T-helper 17 cell (primary cell): ENCODE measurements at places on chromosomes 5 and 9.

DNA sequence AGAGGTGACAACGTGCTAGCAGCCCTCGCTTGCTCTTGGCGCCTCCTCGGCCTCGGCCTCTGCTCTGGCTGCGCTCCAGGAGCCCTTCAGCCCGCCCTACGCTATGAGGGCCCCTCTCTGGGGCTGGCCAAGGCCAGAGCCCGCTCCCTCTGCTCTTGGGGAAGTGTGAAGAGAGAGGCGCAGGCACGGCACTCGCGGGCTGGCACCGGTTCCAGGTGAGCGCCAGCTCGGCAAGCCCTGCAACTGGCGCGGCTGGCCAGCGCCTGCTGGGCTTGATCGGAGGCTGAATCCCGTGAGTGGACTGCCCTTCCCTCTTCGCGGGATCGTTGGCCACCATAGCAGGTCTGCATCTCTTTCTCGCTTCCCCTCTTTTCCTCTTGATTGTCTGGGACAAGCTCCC, 298.0 kb upstream of the PTPRD start:
- no peak for DNase-seq
- H3K36me3 ChIP-seq: no peaks in the 10 kb centered on the region
- H3K4me1 ChIP-seq: no peaks in the 10 kb centered on the region

DNA sequence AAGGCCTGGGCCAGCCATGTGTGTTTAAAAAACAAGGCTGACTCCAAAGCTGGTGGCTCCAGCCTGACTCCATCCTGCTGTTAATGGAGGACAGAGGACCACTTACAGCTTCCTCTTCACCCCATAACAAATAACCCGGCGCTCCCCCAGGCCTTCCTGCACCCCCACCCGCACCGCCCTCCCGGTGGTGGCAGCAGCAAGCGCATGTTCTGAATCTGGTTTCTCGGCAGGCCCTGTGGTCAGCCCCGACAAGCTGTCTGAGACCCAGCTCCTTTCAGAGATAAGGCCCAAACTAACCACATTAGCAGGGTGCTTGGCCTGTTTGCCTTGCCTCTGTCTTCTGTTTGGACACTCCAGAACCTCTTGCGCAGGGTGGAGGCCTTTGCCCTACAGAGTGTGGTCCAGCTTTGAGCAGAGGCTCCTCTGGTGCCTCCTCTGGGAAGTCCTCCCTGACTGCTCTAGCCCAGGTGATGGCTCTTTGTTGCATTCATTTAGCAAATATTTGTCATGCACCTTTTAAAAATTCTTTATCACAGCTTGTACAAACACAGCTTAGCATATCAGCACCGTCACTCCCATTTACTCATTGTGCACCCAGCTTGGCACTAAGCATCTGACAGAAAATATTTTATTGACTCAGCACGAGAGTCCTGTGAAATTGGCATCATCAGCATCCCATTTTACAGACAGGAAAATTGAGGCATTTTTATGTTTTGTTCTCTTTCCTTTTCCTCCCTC, 78.4 kb downstream of the NDFIP1 start:
- no peak overlapping the region for H3K4me3 ChIP-seq
- DNase-seq: no peak
- no peaks in the 10 kb centered on the region for H3K36me3 ChIP-seq
- peaks cover 11% of the 10 kb centered on the region for H3K4me1 ChIP-seq
- H3K27ac ChIP-seq: no peak overlapping the region

GRCh38 chr5:173789031-173789920, 98.9 kb upstream of the CPEB4 start:
- peaks cover 8% of the 10 kb centered on the region for H3K4me1 ChIP-seq
- H3K27me3 ChIP-seq: peaks cover 5% of the 10 kb centered on the region
- no peak for DNase-seq
- H3K27ac ChIP-seq: peak overlapping the region; percentile 27

DNA sequence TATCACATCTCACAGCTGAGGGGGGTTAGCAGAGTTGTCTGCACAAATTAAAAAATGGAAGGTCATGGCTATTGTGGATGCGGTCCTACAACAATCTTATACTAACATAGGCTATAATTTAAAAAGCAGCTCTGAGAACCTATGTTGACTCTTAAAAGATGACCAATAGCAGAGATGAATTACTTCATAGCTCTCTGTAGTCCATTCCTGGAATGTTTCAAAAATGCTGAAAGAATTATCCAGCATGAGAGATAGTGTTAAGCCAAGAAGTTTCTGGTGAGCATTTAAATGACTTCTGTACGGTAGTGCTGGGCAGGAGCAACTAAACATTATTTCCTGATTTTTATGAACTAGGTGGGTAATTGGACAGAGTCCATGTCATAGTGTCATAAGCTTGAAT, 218.2 kb upstream of the NUDT12 start:
- H3K4me3 ChIP-seq: no peak overlapping the region
- no peaks in the 10 kb centered on the region for H3K4me1 ChIP-seq
- H3K36me3 ChIP-seq: no peaks in the 10 kb centered on the region
- no peak overlapping the region for H3K27ac ChIP-seq

GRCh38 chr9:95808011-95808410, 67.5 kb upstream of the ERCC6L2 start:
- peaks cover 34% of the 10 kb centered on the region for H3K27me3 ChIP-seq
- peaks cover 3% of the 10 kb centered on the region for H3K4me1 ChIP-seq
- no peak overlapping the region for H3K4me3 ChIP-seq
- H3K36me3 ChIP-seq: peaks cover 4% of the 10 kb centered on the region
- DNase-seq: no peak

GRCh38 chr9:16039218-16039987, 486.6 kb downstream of the CCDC171 start:
- no peak for DNase-seq
- H3K36me3 ChIP-seq: no peaks in the 10 kb centered on the region
- no peak overlapping the region for H3K4me3 ChIP-seq
- H3K27ac ChIP-seq: no peak overlapping the region
- H3K4me1 ChIP-seq: no peaks in the 10 kb centered on the region
- no peaks in the 10 kb centered on the region for H3K27me3 ChIP-seq

GRCh38 chr5:96977228-96977627, 41.3 kb downstream of the LNPEP start:
- H3K36me3 ChIP-seq: peaks cover 4% of the 10 kb centered on the region
- H3K4me3 ChIP-seq: no peak overlapping the region

- no peaks in the 10 kb centered on the region for H3K4me1 ChIP-seq
- no peak overlapping the region for H3K27ac ChIP-seq
- H3K36me3 ChIP-seq: no peaks in the 10 kb centered on the region
Observed at GRCh38 chr5:92694067-92694466, 887.0 kb downstream of the NR2F1-AS1 start.

DNA sequence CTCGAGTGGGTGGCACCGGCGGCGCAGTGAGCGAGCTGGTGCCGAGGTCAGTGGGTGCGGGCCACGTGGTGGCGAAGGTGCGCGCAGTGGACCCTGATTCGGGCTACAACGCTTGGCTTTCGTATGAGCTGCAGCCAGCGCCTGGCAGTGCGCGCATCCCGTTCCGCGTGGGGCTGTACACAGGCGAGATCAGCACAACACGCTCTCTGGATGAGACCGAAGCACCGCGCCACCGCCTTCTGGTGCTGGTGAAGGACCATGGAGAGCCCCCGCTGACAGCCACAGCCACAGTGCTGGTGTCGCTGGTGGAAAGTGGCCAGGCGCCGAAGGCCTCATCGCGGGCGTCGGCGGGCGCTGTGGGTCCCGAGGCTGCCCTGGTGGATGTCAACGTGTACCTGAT, 2.1 kb downstream of the PCDHA5 start:
- DNase-seq: no peak
- no peak overlapping the region for H3K27ac ChIP-seq
- H3K4me3 ChIP-seq: no peak overlapping the region
- H3K27me3 ChIP-seq: peaks cover 17% of the 10 kb centered on the region
- H3K36me3 ChIP-seq: no peaks in the 10 kb centered on the region
- no peaks in the 10 kb centered on the region for H3K4me1 ChIP-seq

DNA sequence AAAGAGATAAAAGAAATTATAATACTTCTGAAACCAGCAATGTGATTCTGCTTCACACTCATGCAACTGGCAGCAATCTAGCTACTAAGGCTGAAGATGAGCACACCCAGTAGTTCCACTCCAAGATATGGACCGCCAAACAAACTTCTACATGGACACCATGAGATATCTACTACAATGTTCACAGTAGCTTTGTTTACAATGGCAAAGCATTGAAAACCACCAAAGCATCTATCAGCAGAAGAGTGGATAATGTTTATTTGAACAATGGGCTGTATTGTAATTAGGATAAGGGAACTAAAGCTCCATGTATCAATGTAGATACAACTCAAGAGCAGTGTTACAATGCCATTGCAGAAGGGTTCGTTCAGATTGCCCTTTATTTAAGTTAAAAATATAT, 91.2 kb upstream of the ERBIN start:
- H3K4me1 ChIP-seq: peaks cover 4% of the 10 kb centered on the region
- no peak for DNase-seq
- H3K27ac ChIP-seq: no peak overlapping the region
- H3K36me3 ChIP-seq: no peaks in the 10 kb centered on the region

DNA sequence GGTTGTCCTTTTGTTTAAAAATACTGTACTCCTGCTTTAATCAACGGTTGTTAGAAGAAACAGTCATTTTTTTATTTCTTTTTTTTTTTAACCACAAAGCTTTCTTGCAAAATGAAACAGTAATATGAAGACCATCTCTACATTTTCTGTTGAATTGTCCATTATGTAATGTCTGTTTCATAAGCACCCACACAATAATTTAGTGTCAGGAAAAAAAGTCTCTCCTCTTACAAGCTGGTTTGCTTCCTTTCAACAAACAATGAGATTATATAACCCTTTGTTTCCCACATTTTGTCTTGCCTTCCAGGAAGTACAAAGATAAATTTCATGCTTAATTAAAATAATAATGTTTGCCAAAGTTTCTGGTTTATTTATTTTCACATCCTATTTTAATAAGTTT, 16.7 kb downstream of the CTNNAL1 start:
- peaks cover 3% of the 10 kb centered on the region for H3K36me3 ChIP-seq
- H3K4me3 ChIP-seq: no peak overlapping the region
- H3K27me3 ChIP-seq: no peaks in the 10 kb centered on the region
- no peak overlapping the region for H3K27ac ChIP-seq

- H3K4me1 ChIP-seq: peaks cover 10% of the 10 kb centered on the region
- no peak overlapping the region for H3K4me3 ChIP-seq
- H3K27ac ChIP-seq: peak overlapping the region; percentile 78
- H3K36me3 ChIP-seq: peaks cover 2% of the 10 kb centered on the region
- no peak for DNase-seq
- H3K27me3 ChIP-seq: no peaks in the 10 kb centered on the region
Observed at GRCh38 chr9:36093384-36093783, 43.1 kb upstream of the GLIPR2 start.

DNA sequence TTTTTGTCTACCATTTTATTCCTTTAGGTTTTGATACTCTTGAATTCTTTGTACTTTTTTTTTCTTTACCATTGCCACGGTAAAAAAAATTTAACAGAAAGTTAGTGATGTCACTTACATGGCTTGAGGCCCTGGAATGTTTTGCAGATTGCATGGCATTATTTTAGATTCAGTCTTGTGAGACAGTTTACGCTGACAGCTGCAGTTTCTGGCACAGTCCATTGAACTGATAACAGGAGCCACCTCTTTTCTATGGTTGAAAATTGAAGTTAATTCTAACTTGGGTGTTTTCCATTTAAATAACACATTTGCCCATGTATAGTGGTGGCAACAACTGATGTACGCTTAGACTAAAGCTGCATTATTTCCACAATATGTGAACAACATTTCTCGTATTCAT, 1028.5 kb downstream of the CDH18 start:
- no peak overlapping the region for H3K4me3 ChIP-seq
- no peaks in the 10 kb centered on the region for H3K4me1 ChIP-seq
- no peak for DNase-seq
- H3K27ac ChIP-seq: no peak overlapping the region

- DNase-seq: no peak
- peak overlapping the region; percentile 6 for H3K27ac ChIP-seq
- peaks cover 19% of the 10 kb centered on the region for H3K4me1 ChIP-seq
- no peaks in the 10 kb centered on the region for H3K27me3 ChIP-seq
Observed at GRCh38 chr5:127025467-127025866, 4.9 kb downstream of the MARCHF3 start.

- no peaks in the 10 kb centered on the region for H3K27me3 ChIP-seq
- no peak for DNase-seq
- H3K4me1 ChIP-seq: peaks cover 30% of the 10 kb centered on the region
Observed at GRCh38 chr9:136409557-136410455, 608 bp downstream of the ENTR1 start.

DNA sequence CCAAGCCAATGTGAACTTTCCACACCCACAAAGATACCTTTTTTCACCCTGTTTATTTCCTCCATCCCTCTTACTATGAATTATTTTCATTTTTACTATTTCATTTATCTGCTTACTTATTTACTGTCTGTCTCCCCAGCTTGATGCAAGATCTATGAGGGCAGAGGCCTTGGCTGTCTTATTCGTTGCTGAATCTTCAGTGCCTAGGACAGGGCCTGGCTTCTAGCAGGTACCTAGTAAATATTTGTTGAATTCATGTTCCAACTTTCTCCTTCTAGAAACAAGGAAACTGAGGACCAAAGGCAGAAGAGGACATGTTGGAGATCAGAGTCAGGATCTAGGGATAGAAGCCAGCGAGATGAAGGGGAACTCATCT, 543 bp upstream of the DNM1 start:
- no peaks in the 10 kb centered on the region for H3K36me3 ChIP-seq
- peak overlapping the region; percentile 82 for H3K4me3 ChIP-seq
- H3K4me1 ChIP-seq: peaks cover 13% of the 10 kb centered on the region
- peaks cover 19% of the 10 kb centered on the region for H3K27me3 ChIP-seq
- DNase-seq: no peak

DNA sequence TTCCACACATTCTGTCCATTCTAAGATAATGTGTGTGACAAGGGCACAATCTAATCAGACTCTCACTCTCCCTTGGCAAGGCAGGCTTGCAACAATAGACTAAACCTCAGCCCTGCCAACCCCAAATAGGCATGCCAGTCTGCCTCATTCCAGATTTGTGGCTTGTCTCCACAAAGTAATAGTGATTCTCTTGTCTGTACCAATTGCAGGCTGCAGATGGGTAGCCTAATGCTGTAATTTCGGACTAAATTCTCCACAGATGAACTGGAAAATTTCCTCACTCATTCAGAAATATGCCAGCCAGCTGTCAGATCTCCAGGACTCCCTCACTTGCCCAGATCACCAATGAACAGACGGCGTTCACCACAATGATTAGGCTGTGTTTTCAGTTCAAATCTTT, 413.6 kb downstream of the ELAVL2 start:
- H3K4me1 ChIP-seq: no peaks in the 10 kb centered on the region
- H3K27ac ChIP-seq: no peak overlapping the region
- H3K36me3 ChIP-seq: no peaks in the 10 kb centered on the region
- no peak overlapping the region for H3K4me3 ChIP-seq
- no peaks in the 10 kb centered on the region for H3K27me3 ChIP-seq
- DNase-seq: no peak

GRCh38 chr5:52177193-52177592, 610.5 kb upstream of the ITGA1 start:
- H3K27ac ChIP-seq: no peak overlapping the region
- no peak overlapping the region for H3K4me3 ChIP-seq
- no peaks in the 10 kb centered on the region for H3K4me1 ChIP-seq
- no peaks in the 10 kb centered on the region for H3K36me3 ChIP-seq
- H3K27me3 ChIP-seq: no peaks in the 10 kb centered on the region

GRCh38 chr5:54453046-54453445, 2.5 kb upstream of the HSPB3 start:
- peaks cover 22% of the 10 kb centered on the region for H3K27me3 ChIP-seq
- H3K27ac ChIP-seq: no peak overlapping the region
- no peaks in the 10 kb centered on the region for H3K36me3 ChIP-seq
- no peak for DNase-seq

GRCh38 chr5:124725040-124725434, 21.4 kb downstream of the ZNF608 start:
- DNase-seq: no peak
- H3K27ac ChIP-seq: no peak overlapping the region
- no peak overlapping the region for H3K4me3 ChIP-seq
- peaks cover 5% of the 10 kb centered on the region for H3K27me3 ChIP-seq

GRCh38 chr5:104363567-104363966, 801.0 kb upstream of the NUDT12 start:
- no peak overlapping the region for H3K27ac ChIP-seq
- no peak for DNase-seq
- H3K4me1 ChIP-seq: no peaks in the 10 kb centered on the region
- no peaks in the 10 kb centered on the region for H3K27me3 ChIP-seq
